CD4-positive, alpha-beta T cell treated with Interleukin-12 subunit alpha and Interleukin-12 subunit beta, for 1 hour (primary cell): ENCODE measurements at places on chromosomes 7 and 10.
A peak's percentile ranks its signal among the peaks of the same experiment; 100 is the strongest.

- DNase-seq, result no peak
Measured at GRCh38 chr10:31623466-31623865, 304.4 kb downstream of the ZEB1 start.

DNA sequence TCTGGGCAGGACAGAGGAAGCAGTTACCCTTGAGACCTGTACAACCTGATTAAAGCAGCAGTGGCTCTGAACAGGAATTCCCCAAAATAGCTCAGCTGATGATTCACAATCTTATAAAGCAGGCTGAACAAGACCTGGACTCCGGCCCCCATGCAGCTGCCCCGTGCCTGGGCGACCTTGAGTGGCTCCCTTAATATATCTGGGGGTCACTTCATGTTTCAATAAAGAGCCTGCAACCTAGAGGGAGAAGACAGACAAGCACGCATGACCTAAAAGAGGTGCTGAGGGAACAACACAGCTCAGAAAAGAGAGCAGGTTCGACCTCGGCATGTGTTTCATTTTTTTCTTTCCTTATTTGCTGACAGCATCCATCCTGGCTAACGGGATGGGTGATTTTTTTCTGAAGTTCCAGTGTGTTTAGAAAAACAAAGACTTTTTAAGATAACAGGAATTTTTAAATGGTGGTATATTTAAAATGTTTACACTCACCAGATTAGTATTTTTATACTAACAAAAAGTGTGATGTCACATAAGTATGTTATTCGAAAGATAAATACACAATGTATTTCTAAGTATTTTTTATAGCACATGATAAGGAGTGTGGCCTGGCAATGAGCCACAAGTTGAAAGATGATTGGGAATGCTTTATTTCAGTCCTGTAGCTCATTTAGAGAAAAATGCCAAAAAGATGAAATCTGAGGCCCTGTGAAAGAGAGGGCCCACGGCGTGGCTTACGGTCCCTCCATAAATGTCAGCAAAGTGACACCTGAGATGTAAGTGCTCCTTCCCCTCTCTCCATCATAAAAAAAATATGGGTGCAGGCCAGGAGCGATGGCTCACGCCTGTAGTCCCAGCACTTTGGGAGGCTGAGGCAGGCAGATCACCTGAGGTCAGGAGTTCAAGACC, 161.3 kb downstream of the SLIT1 start:
- DNase-seq, result no peak

GRCh38 chr10:99958302-99958701, 51.4 kb downstream of the DNMBP start:
- no peak for DNase-seq

DNA sequence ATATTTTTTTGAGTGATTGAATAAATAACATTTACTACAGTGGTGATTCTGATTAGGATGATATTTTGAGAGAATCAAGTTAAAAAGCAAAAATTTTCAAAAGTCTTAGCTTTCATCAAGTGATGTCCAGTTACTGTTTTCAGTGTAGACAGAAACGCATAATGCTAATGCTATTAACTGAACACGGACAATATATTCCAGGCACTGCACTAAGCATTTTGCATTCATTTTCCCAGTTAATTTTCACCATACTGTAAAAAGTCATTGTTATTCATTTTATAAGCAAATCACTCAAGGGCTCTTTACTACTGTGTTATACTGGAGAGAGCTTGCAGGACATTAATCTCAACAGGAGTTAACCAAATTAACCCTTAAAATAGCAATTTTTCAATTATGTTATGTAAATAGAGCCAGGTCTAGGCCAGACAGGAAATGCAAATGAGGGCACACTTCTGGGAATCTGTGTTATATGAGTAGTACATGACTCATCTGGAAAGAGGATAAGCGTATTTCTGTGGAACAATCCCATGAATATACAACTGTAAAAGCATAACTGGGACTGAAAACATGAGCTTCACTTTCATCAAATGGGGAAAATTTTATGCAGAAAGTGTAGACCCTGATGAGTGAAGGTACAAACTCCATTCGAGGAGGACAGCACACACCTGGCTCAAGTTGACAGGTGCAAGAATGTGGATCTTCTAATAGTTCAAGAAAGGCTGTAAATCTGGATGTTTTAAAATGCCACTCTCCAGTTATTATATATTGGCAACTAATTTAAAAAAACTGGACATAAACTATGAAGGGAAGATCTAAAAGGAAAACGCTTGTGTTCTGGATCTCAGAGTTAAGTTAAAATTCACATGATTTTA, 75.4 kb downstream of the ANK3 start:
- DNase-seq, result no peak

GRCh38 chr7:52270301-52270700, 765.1 kb upstream of the POM121L12 start:
- no peak for DNase-seq

- no peak for DNase-seq
Measured at GRCh38 chr10:58341947-58342346, 7.1 kb downstream of the UBE2D1 start.

DNA sequence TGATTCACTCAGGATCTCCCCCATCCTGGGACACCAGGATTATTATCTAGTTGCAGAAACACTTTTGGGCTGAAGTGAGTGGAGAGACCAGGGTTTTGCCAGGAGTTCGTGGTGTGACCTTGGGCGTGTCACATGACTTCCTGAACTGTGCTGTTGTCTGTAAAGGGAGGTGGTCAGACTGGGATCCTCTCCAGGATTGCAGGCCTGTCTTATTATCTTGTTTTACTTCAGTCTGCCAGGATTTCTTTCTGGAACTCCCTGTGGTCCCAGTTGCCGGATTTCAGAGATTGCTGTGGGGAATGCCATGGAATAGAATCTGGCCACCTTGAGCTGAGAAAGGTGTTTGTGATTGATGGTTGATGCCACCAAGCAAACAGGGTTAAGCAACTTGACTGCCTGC, 35.8 kb downstream of the CRCP start:
- no peak for DNase-seq

- no peak for DNase-seq
Measured at GRCh38 chr7:152924238-152924637, 164.7 kb downstream of the ACTR3B start.

- no peak for DNase-seq
Measured at GRCh38 chr7:67453580-67454380, 457.1 kb downstream of the TYW1 start.

GRCh38 chr7:28316489-28316888, 95.8 kb upstream of the CREB5 start:
- no peak for DNase-seq

- DNase-seq, result no peak
Measured at GRCh38 chr7:146655928-146656797, 539.6 kb downstream of the CNTNAP2 start.

GRCh38 chr10:121527690-121528089, 70.6 kb downstream of the FGFR2 start:
- no peak for DNase-seq

- DNase-seq, result no peak
Measured at GRCh38 chr7:101278461-101279292, 33.8 kb upstream of the FIS1 start.

- no peak for DNase-seq
Measured at GRCh38 chr10:716821-717220, 27.4 kb upstream of the DIP2C start.

- peak; percentile 85 for DNase-seq
Measured at GRCh38 chr10:77836299-77836820, 90.2 kb downstream of the DLG5 start.

- DNase-seq, result no peak
Measured at GRCh38 chr10:35937546-35937945, 295.4 kb upstream of the FZD8 start.

GRCh38 chr10:69004821-69005220, 16.2 kb downstream of the KIFBP start:
- peak; percentile 68 for DNase-seq

DNA sequence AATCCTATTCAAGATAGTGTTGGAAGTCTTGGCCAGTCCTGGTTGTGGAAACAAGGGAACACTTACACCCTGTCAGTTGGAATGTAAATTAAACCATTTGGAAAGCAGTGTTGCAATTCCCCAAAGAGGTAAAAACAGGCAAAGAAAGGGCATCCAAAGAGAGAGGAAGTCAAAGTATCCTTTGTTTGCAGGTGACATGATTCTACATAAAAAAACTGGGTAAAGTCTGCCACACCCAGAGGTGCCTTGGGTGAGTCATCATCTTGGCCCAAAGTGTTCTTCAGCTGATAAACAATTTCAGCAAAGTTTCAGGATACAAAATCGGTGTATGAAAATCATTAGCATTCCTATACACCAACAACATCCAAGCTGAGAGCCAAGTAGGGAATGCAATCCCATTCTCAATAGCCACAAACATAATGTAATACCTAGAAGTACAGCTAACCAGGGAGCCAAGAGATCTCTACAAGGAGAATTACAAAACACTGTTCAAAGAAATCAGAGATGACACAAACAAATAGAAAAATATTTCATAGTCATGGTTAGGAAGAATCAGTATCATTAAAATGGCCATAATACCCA, 278.7 kb downstream of the SDK1 start:
- DNase-seq, result no peak

DNA sequence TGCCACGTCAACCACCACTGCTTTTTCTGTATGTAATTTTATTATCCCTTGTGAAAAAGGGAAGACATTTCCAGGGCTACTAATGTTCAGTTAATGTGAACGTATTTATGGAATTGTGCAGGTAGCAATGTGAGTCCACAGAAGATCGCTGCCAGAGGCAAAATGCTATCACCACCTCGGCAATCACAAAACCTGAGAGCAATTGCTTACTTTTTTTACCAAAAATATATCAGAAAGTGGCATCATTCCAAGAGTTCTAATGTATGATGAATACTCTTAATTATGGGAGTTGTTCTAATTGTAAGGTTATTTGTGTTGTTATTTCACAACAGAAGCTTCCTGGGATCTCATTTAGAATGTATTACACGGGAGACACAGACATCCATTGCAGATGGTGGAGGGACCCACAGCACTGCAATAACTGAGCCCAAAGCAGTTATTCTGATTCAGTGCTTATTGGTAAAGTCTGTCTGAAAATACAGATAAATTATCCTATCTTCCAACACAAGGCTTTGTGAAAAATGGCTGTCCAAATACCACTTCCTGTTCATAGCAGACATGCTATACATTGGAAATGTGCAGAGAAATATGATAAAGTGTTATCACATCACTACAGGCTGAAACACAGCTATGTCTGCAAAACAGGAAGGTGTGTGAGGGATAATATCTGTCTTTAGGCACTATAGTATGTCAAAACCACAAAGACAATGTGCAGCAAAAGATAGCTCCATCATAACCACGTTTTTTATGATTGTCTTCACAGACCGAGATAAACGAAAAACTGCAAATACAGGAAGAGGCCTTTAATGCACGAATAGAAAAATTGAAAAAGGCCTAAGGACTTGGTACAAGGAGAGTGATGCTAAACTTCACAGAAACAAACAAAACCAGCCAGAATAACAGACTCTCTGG, 102.7 kb downstream of the CABCOCO1 start:
- peak; percentile 20 for DNase-seq

DNA sequence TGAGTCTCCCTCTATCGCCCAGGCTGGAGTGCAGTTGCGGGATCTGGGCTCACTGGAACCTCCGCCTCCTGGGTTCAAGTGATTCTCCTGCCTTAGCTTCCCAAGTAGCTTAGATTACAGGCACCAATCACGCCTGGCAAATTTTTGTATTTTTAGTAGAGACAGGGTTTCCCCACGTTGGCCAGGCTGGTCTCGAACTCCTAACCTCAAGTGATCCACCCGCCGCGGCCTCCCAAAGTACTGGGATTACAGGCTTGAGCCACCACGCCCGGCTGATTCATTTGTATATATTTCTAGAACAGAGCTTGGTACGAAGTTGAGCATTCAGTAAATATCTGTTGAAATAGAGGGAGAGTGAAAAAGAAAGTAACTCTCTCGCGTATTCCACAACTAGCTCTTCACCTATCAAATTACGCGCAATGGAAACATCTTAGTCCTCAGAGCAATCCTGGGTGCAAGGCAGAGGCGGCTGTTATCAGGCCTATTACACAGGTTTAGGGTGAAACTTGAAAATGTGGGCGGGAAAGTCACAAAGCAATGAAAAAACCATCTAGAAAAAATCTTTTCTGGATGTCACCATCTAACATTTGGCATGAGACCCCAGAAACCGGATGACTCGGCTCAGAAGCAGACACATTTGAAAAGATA, 707 bp upstream of the GHITM start:
- peak; percentile 73 for DNase-seq

DNA sequence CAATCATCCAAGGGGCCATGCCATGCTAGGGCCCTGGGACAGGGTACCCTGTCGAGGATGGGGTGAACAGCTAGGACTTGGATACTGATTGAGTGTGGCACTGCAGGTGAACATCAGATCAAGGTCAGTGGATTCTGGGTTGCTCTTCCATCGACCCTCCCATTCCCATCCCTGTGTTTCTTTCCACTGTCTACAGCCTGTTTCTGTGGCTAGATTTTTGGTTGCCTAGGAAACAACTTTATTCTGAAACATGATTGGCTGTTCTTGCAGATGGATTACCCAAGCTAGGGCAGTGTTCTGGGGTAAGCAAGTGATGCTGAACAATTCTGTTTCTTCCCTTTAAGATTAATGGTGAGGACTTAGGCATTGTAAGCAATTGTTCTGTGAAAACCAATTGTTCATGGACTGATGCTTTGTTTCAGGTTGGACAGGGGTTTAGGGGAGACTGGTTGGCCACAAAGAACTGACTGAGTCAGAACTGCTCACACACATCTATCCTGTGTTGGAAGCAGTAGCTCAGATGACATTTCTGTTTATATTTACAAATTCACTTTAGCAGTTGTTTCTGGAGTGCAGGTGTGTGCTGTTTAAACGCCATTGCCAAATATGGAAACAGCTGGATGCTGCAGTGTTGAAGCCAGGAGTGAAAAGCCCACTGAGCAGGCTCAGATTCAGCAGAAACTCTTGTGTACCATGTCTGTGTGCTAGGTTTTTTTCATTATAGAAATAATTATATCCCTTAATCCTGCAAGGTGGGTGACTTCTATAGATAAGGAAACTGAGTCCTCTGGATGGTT, 102.3 kb upstream of the BTBD16 start:
- DNase-seq, result no peak

- DNase-seq, result peak; percentile 24
Measured at GRCh38 chr10:3835770-3836169, 50.8 kb upstream of the KLF6 start.

- DNase-seq, result peak; percentile 2
Measured at GRCh38 chr7:151727579-151728285, 149.2 kb downstream of the PRKAG2 start.

- peak; percentile 34 for DNase-seq
Measured at GRCh38 chr10:63421591-63421990, 44.2 kb downstream of the JMJD1C start.

GRCh38 chr10:71575451-71575850, 144.1 kb downstream of the C10orf105 start:
- DNase-seq, result no peak

- no peak for DNase-seq
Measured at GRCh38 chr10:51141010-51141409, 66.7 kb downstream of the PRKG1 start.

- DNase-seq, result no peak
Measured at GRCh38 chr10:24035761-24036160, 173.2 kb upstream of the KIAA1217 start.
